ENCODE measurements at places on chromosomes 4 and X.

- DNase-seq: no peak
These were observed 340.3 kb upstream of the MAD2L1 start for GRCh38 chr4:120406960-120407359.

- no peak for DNase-seq
These were observed 65.7 kb downstream of the SPOCK3 start for GRCh38 chr4:167168611-167169010.

- DNase-seq: no peak
These were observed 24.3 kb downstream of the RBM10 start for GRCh38 chrX:47169273-47169672.

GRCh38 chr4:153521478-153521877 lies 55.3 kb downstream of the TMEM131L start:
- DNase-seq: no peak

DNA sequence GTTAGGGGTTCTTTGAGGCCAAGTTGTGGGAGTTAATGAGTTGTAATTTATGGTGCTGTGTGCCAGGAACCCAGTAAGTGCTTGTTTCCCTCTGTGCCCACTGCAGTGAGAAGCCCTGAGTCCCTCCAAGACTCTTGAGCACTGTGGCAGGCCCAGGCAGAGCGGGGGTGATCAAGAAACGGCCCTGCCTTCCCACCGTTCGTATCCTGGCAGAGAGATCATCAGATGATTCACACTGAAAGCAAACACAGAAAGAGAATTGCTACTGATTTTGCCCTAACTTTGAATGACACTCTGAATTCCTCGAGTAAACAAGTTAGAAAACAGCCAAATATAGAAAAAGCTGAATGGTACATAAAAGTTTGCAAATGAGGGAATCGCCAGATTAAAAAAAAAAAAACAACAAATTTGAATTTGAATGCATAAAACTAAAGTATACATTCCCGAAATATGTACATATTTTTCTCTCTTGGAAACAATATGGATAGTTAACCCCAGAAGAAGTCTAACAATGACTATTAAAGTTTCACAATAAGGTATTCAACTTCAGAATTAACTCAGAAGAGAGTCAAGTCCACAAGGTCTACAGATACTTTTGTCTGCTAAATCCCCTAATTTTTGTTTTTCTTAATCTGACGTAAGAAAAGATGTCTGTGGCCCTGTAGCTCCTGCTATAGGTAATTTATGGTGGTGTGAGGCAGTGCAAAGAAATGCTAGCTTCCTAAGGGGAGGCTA lies 71.8 kb downstream of the AFAP1 start:
- DNase-seq: no peak

- no peak for DNase-seq
These were observed 2051.3 kb downstream of the PCDH7 start for GRCh38 chr4:32771491-32771890.

DNA sequence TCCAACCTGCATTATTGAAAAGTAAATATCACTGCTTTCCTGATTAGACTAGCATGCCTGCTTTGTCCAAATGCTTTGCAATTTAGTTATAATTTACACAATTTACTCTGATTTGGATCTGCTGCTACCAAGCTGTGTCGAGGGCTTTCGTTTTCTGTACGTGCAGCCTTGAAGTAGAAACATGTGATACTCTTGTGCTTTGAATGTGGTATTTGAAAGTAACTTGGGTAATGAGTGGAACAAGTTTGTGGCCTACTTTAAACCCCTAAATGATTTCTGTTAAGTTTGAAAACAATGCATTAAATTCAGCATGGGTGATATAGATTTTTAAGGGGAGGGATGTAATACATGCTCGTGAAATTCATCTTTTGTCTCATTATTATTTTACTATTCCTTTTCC lies 240.7 kb downstream of the IQCM start:
- no peak for DNase-seq

DNA sequence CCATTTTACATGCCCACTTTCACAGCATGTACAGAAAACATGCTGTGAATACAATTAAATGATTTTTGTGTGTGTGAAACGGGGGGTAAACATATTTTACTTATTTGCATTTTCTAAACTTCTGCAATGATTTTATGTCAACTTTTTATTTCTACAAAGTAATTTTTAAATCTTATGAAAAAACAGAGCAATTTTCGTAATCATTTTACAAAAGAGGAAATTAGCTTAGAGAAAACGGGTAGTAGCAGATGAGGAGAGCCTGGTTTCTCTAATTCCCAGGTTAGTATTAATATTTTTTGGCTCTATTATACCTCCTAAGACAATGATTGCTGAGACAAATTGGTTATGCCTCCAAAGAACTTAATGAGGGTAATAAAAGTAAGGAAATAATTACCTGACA lies 3.2 kb downstream of the TKTL2 start:
- DNase-seq: no peak

DNA sequence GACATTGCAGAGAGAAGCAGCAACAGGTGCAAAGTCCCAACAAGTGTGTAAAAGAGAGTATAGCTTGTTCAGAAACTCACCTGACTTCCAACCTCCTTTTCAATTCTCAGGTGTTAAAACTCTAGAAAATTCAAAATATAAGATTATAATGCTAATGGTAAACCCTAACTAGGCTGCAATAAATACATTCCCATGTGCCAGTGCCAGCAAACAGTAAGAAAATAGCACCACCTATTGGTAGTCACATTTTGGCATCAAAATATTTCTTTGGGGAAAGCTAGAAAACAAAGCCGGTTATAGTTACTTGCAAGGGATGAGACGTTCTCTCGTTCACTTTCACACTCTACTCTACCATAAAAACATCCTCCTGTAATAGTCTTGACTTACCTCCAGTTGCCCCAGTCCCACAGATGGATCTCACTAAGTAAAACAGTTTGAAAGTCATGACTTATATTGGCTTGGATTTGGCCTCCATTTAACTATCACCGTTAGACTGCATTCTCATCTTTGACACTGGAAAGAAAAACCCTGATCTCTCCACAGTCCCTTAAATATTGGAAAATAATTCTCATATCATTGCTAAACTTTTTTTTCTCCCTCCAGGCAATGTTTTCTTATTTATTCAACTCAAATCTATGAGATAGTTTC lies 9.6 kb downstream of the BMP3 start:
- no peak for DNase-seq

- no peak for DNase-seq
These were observed 808 bp downstream of the THAP6 start for GRCh38 chr4:75514949-75515612.

DNA sequence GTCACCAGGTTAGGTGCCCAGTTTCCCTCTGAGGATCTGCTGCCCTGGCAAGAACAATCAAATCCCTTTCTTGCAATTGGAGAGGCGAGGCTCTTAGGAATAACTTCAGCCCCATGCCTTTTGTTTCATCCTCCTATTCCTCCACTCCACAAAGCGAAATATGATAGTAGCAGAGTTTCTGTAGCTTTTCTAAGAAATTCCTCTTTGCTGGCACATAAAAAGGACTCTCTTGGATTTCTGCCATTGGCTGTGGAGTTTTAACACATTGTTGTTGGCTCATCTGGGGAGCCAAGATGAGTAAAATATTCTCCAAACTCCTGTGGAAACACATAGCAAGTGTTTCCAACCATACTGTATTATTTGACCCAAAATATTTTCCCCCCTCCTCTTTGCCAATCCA lies 11.0 kb upstream of the ADGRG2 start:
- DNase-seq: no peak

GRCh38 chr4:77820649-77821561 lies 1.7 kb upstream of the CNOT6L start:
- DNase-seq: no peak

- DNase-seq: no peak
These were observed 140.2 kb downstream of the STIM2 start for GRCh38 chr4:27000820-27001219.

- DNase-seq: no peak
These were observed 69.8 kb upstream of the SLC7A11 start for GRCh38 chr4:138311771-138312535.

DNA sequence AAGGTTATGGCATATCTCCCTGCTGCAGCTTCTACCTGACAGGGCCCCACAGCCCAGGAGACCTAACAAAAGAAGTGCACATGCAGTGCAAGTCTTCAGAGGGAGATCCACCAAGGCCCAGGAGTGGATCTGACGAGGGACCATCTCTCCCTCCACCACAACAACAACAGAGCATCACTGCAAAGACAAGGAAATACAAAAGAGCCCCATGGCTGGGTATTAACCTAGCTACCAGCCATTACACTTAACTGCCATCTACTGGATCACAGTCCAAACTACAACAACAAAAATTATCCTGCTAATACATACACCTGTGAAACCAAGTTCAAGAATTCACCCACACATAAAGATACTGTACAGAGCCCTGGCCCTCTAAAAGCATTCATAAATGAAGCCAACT lies 280.2 kb upstream of the SLC7A11 start:
- DNase-seq: no peak
